ENCODE measurements at places on chromosomes 13 and 19. TPM values are rescaled to one million over a fixed set of nuclear protein-coding genes. Genes with fewer than 3 reads are reported as not detected.

- no peak for DNase-seq
These were observed 129.9 kb downstream of the RNF17 start for GRCh38 chr13:24893863-24894262.

- DNase-seq, result no peak
These were observed 1163.0 kb downstream of the DIAPH3 start for GRCh38 chr13:59000770-59001169.

GRCh38 chr13:67087527-67087926 is 142.6 kb downstream of the PCDH9 start:
- peak; percentile 8 for DNase-seq

GRCh38 chr19:55068950-55069864 is 6.3 kb upstream of the RDH13 start:
- DNase-seq, result peak; percentile 37

GRCh38 chr13:107124730-107125129 is 556.8 kb upstream of the ARGLU1 start:
- DNase-seq, result no peak

DNA sequence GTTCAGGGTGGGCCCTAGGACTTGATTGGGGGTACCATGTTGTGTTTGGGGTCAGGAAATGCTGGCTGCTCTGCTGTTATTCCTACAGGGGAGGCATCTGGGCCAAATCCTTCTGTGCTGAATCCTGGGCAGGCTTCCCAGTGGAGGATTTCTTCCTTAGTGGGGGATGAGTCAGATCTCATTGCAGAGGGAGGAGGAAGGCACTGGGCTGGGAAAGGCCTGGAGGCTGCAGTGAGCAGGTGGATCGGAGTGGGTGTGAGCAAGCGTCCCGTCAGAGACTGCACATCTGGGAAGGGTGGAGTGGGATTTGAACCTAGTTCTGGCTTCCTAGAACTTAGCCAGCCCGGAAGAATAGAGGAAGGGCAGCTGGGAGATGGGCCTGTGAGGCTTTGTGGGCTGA is 11.5 kb downstream of the CCDC124 start:
- no peak for DNase-seq

- DNase-seq, result no peak
These were observed 17.8 kb downstream of the ALOX5AP start for GRCh38 chr13:30753030-30753616.

DNA sequence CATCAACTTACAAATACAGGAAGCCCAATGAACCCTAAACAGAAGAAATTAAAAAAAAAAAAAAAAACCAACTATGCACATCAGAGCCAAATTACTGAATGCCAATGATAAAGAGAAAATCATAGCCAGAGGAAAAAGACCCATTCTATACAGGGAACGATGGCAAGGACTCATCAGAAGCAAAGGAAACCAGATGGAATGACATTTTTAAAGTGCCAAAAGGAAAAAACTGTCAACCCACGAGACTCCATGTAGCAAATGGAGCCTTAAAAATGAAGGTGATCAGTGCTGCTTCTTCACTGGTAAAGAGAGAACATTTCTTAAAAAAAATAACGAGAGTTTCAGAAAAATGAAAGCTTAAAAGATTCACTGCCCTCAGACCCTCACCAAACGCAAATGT is 18.3 kb downstream of the PCID2 start:
- DNase-seq, result no peak

DNA sequence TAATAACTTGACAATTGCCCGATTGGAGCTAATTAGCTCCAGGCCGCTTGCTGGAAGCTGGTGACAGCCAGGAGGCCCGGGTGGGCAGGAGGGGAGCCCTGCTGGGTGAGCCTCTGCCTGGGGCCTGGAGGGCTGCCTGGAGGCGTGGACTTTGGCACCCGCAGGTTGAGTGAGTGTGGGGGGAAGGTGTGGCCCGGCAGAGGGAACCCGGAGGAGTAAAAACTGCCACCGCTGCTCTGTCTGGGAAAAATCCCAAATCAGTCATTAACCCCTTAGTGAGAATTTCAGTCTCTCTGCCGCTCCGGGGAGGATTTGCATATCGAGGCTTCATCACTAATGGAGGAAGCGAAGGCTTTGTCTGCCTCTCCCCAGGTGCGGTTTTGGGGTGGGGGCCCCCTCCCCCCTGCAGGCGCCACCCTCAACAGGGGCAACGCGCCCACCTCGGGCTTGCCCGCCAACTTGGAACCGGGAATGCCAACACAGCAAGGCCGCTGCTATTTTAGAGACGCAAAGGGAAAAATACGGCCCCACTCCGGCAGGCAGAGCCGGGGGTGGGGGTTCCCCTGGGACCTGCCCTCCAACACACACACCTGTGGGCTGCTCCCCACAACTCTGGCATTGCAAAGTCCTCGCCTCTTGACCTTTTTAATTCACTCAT is 6.2 kb downstream of the EFNA2 start:
- DNase-seq, result no peak

DNA sequence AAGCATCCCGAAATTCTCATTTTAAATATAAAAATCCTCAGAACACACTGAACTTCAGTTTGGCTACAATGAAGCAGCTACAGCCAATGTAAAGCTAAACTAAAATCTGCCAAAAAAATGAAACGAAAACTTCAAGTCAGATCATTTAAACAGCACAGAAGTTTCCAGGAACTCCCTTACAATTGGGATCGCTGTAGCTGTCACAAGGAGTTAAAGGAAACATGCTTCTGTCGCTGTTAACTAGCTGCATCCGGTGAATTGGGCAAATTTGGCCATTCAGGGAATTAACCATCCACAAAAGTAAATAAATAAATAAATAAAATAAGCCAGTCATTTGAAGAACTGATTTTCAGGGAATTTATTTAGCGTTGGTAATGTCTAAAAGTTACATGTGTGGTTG is 77.0 kb upstream of the PEG3 start:
- DNase-seq, result no peak

The PNMA8C gene
- polyA plus RNA-seq, result 0.80 TPM

The RNF17 gene
- 0.45 TPM for polyA plus RNA-seq

The INAFM1 gene
- 7.1 TPM for polyA plus RNA-seq

The HNRNPM gene
- 444 TPM for polyA plus RNA-seq

All from right lung (tissue), 10 donors.